Right lobe of liver (tissue), 6 donors: ENCODE measurements at places on chromosomes 16 and 17. TPM values are rescaled to one million over a fixed set of nuclear protein-coding genes. Genes with fewer than 3 reads are reported as not detected.

SLC43A2 gene
- 1.4 TPM for total RNA-seq

INO80E gene
- total RNA-seq, result 32.0 TPM

DNA sequence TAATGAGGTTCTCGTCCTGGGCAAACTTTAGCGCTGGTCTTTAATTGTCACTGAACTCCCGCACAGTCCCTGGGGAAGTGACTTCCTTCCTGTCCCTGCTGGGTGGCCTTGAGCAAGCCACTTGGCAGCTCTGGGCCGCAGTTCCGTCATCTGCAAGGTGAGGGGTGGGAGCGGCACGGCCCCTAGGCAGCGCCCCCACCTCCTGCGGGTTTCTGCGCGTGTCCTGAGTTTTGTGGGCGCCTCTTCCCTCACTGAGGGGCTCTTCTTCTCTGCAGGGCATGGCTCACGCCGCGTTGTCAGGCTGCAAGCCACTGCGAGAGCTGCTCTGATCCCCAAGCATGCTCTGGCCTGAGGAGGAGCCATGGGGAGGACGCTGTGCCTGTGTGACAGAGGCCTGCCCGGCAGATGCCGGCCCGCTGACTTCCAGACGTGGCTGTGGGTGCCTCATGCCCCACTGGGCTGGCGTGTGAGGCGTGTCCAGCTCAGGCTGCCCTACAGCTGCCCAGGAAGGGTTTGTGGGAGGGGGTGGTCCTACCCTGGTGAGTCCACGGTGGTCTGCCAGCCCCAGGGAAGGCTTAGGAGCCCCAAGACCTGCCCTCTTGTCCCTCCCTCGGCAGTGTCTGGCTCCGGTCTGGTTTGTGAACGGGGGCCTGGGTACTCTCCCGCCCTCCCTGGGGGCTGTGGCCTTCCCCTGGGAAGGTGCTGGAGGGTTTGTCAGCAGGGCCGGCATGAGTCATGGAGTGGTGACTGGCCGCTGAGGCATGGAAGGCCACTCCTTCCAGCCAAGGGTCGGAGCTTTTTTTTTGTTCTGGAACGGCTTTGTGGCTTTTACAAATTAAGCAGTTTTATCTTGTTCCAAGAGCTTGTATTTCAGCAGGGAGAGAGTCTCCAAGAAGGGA, 182.0 kb downstream of the SEC14L1 start:
- H3K4me3 ChIP-seq, result no peak overlapping the region
- H3K27ac ChIP-seq, result peak overlapping the region; percentile 95
- H3K27me3 ChIP-seq, result no peaks in the 10 kb centered on the region
- H3K4me1 ChIP-seq, result peaks cover 20% of the 10 kb centered on the region
- peak; percentile 81 for DNase-seq

DNA sequence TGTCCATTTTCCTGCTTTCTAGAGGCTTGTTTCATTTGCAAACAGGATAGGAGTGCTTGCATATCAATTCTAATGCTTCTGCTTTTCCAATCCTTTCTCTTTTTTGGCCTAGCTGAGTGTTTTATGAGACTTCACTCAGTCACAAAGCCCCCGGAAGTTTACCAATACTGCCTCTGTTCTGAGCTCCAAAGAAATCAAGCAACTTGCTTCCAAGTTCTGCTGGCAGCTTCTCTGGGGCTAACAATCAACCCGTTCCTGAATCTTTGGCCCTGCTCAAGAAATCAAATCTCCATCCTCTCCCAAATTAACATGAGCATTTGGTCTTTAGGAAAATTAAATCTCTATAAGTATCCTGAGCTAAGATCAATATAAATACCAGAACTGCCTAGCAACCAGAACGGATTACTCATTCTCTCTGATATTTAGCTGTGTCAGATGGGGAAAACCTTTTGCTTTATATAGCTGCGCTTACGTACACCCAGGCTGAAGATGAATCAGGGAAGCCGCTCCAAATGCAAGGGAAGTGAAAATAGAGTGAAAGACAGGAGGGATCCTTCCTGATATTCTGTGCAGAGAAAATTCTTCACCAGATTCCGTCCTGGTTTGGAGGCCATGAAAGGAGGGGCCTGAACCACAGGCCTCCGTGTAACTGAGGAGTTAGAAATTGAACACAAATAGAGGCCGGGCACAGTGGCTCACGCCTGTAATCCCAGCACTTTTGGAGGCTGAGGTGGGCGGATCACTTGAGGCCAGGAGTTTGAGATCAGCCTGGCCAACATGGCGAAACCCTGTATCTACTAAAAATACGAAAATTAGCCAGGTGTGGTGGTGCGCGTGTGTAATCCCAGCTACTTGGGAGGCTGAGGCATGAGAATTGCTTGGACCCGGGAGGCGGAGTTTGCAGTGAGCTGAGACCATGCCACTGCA, 23.3 kb upstream of the GRB2 start:
- DNase-seq, result no peak
- H3K4me1 ChIP-seq, result no peaks in the 10 kb centered on the region

GRCh38 chr16:86939609-86940008, 361.3 kb downstream of the FOXL1 start:
- no peak overlapping the region for H3K27ac ChIP-seq
- H3K4me1 ChIP-seq, result no peaks in the 10 kb centered on the region
- H3K36me3 ChIP-seq, result no peaks in the 10 kb centered on the region
- no peaks in the 10 kb centered on the region for H3K27me3 ChIP-seq

DNA sequence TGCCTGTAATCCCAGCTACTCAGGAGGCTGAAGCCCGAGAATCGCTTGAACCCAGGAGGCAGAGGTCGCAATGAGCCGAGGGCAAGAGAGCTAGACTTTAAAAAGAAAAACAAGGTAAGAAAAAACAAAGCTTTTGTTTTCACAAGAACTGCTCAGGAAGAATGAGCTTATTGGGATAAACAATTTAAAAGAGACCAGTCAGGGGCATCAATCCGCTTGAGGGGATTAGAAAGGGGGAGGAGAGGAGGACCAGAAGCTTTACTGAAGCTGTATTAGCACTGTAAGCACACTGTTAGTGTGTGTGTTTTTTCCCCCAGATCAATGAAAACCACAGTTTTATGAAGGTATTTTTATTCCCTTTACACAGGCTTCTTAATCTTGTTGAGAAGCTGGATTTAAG, 8.8 kb downstream of the TMEM170A start:
- H3K4me1 ChIP-seq, result peaks cover 6% of the 10 kb centered on the region
- no peaks in the 10 kb centered on the region for H3K36me3 ChIP-seq
- no peak overlapping the region for H3K27ac ChIP-seq
- H3K4me3 ChIP-seq, result no peak overlapping the region
- no peaks in the 10 kb centered on the region for H3K27me3 ChIP-seq
